Neural progenitor cell (in vitro differentiated cells): ENCODE measurements at places on chromosomes 7 and 10.

DNA sequence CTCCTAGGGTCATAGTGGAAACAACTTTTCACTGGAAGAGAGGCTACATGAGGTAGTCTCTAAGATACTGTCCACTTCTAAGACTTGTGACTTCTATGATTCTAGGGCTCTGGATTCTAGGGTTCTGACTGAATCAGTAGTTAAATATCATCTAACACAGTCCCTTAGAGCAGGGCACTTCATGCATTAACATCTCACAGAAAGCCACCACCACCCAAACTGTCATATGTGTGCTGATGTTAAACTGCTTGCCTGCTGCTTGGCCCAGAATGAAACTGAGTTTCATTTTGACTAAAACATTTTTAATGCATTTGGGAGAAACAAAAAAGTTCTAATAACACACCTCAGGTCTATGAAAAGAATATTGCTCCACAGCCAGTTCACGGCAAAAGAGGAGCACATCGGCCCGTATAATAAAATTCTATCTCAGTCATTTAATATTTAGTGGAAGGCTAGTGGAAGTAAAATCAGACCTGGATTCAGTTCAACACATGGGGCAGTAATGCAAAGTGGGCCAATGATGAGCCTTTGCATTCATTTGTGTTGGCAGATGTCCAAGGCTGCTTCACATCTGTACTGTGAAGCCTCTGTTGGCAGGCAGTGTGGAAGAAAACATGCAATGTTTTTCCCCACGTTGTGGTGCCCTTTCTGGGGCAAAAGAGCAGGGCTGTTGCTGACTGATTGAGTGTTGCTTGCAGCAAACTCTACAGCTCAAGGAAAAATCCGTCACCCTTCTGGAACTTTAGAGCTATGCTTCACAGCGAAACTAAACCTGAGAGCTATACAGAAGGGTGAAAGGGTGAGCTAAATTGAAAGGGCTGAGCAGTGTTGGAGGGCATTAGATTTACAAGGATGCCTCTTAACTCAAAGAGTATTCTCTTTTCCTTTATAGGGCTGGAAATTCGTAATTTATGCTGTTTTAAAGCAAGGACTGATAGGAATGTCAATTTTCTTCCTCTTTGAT lies 33.5 kb upstream of the AUTS2 start:
- H3K27me3 ChIP-seq: no peaks in the 10 kb centered on the region
- H3K4me1 ChIP-seq: no peaks in the 10 kb centered on the region
- no peaks in the 10 kb centered on the region for H3K36me3 ChIP-seq
- DNase-seq: no peak
- H3K27ac ChIP-seq: no peak overlapping the region

GRCh38 chr7:41878309-41879295 lies 175.7 kb upstream of the INHBA start:
- no peaks in the 10 kb centered on the region for H3K4me1 ChIP-seq
- H3K36me3 ChIP-seq: no peaks in the 10 kb centered on the region
- H3K27me3 ChIP-seq: no peaks in the 10 kb centered on the region
- no peak overlapping the region for H3K4me3 ChIP-seq
- no peak for DNase-seq
- no peak overlapping the region for H3K27ac ChIP-seq

- no peaks in the 10 kb centered on the region for H3K36me3 ChIP-seq
- no peak overlapping the region for H3K4me3 ChIP-seq
- H3K27me3 ChIP-seq: no peaks in the 10 kb centered on the region
- H3K27ac ChIP-seq: no peak overlapping the region
Measured at GRCh38 chr7:112581529-112581928, 100.7 kb downstream of the LSMEM1 start.

DNA sequence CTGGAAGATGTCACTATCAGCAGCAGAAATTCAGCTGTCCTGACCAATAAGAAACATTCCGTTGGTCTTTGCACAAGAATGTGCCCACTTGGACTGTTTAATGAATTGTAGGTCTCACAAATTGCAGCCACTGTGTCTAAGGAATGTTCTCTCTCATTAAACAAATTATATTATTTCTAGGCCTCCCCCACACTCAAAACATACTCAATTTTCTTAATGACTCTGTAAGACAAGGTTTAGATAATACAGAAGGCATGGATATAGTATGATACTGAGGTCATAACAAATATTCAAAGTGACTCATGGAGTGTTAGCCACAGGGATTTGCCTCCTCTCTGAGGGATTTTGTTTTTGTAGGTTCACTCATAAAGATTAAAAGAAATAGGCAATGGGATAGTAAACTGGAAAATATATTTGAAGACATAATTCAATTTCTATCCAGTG lies 197.5 kb downstream of the PTN start:
- H3K27me3 ChIP-seq: no peaks in the 10 kb centered on the region
- no peaks in the 10 kb centered on the region for H3K36me3 ChIP-seq
- no peak overlapping the region for H3K27ac ChIP-seq
- DNase-seq: no peak
- no peak overlapping the region for H3K4me3 ChIP-seq

GRCh38 chr7:24548390-24548789 lies 24.9 kb upstream of the PALS2 start:
- H3K36me3 ChIP-seq: no peaks in the 10 kb centered on the region
- DNase-seq: no peak

DNA sequence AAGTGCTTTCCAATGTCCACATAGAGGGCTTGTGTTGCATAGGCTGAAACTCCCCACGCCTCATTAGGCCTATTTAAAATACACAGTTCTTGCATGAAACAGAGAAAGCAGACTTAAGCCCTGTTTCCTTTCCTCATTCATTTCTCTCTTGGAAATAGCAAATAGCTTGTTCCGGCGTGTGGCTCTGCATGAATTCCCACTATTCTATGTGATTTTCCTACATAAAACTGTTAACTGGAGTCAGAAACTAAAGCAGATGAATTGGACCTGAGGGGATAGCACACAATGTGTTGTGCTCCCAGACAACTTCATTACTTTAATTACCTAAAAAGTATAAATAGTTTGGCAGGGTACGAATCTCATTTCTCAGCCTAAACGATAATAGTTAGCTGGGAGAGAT lies 981.5 kb downstream of the SORCS1 start:
- H3K4me1 ChIP-seq: no peaks in the 10 kb centered on the region
- H3K36me3 ChIP-seq: no peaks in the 10 kb centered on the region
- H3K4me3 ChIP-seq: no peak overlapping the region
- no peak for DNase-seq

DNA sequence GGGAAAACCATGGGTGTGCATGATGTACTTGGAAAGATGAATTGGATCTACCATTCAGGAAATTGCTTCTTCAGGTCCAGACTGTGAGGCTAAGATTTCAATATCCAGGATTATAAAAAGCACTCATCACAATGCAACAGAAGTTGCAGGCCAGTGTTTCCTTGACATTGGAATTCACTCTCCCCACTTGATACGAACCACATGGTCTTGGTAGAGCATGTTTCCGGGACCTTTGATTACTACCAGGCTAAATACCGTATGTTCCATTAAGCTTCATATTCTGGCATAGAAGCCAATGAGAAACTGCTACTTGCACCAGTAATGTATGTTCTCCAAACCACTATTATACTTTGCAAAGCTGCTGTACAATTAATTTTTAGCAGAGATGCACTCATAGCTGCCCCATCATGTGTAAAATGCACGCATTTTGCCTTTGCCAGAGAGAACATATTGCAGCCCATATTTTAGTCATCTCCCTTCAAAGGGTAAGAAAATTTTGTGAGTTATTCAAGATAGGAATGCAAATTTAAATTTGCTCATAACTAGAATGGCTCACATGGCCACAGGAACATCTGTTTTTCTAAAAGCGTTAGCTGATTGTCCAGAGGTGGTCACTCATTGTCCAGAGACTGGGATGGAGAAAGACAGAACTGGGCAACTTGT lies 8.1 kb downstream of the FRMD4A start:
- no peaks in the 10 kb centered on the region for H3K36me3 ChIP-seq
- no peaks in the 10 kb centered on the region for H3K4me1 ChIP-seq
- no peak overlapping the region for H3K4me3 ChIP-seq
- H3K27me3 ChIP-seq: no peaks in the 10 kb centered on the region
- no peak overlapping the region for H3K27ac ChIP-seq

GRCh38 chr7:132941428-132941827 lies 140.5 kb downstream of the CHCHD3 start:
- H3K4me3 ChIP-seq: no peak overlapping the region
- peaks cover 37% of the 10 kb centered on the region for H3K4me1 ChIP-seq
- H3K36me3 ChIP-seq: no peaks in the 10 kb centered on the region

DNA sequence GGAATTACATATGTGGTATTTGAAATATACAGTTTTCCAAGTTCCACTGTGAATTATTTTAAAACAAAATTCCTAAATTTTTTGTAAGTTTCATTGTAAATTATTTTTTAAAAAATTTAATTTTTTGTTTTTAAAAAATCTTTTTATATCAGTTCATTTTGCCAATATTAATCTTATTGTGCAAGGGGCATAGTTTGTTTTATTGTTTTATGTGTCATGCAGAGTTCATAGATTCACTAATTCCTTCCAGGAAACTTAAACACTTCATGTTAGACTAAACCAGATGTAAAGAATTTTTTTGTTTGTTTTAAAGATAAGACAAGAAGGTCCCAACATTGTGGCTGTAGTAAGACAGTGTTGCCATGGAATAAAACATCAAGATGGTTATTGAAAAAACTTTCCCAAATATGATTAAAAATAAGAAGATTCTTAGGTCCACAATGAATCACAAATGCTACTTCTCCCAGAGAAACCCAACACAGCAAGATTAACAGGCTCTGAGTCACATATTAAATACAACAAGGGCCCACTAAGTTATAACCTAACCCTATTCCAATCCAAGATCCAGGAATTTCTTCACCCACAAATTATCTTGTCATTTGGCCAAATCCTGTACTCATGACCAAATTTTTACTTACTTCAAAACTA lies 464.7 kb upstream of the IGFBP3 start:
- no peak overlapping the region for H3K27ac ChIP-seq
- no peaks in the 10 kb centered on the region for H3K27me3 ChIP-seq
- no peak for DNase-seq
- no peak overlapping the region for H3K4me3 ChIP-seq
- no peaks in the 10 kb centered on the region for H3K4me1 ChIP-seq

DNA sequence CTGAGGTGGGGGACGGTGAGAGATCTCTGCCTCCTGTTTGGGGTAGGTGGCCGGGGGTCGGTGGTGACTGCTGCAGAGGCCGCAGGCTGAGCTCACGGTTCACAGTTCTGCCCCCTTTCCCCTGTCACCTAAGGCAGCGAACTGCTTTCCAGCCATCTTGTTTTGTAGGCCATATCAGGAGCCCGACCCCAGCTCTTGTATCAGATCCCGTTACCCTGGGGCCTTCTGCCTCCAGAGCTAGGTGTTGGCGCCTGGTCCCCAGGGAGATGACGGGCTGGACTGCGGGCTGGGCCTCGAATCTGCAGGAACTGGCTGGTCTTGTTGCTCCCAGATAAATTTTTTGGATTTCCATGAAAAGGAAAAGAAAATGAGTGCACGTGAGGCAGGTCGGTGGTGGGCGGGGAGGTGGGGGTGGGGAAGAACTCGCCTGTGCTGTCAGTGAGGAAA lies 183.0 kb downstream of the DNAJB6 start:
- no peaks in the 10 kb centered on the region for H3K4me1 ChIP-seq
- DNase-seq: no peak
- H3K4me3 ChIP-seq: no peak overlapping the region
- no peaks in the 10 kb centered on the region for H3K36me3 ChIP-seq
- no peaks in the 10 kb centered on the region for H3K27me3 ChIP-seq
- H3K27ac ChIP-seq: no peak overlapping the region

GRCh38 chr10:79983286-79983909 lies 34.5 kb upstream of the SFTPD start:
- H3K4me3 ChIP-seq: no peak overlapping the region
- no peak overlapping the region for H3K27ac ChIP-seq
- H3K4me1 ChIP-seq: peaks cover 3% of the 10 kb centered on the region
- H3K36me3 ChIP-seq: no peaks in the 10 kb centered on the region

- no peaks in the 10 kb centered on the region for H3K36me3 ChIP-seq
- H3K4me1 ChIP-seq: no peaks in the 10 kb centered on the region
- no peak for DNase-seq
- no peak overlapping the region for H3K4me3 ChIP-seq
- H3K27ac ChIP-seq: no peak overlapping the region
Measured at GRCh38 chr10:79601939-79602338, 8.8 kb upstream of the SFTPA1 start.

- no peak for DNase-seq
- no peak overlapping the region for H3K27ac ChIP-seq
- no peaks in the 10 kb centered on the region for H3K27me3 ChIP-seq
- no peaks in the 10 kb centered on the region for H3K4me1 ChIP-seq
- H3K36me3 ChIP-seq: no peaks in the 10 kb centered on the region
Measured at GRCh38 chr7:116940689-116941370, 12.5 kb upstream of the ST7 start.

DNA sequence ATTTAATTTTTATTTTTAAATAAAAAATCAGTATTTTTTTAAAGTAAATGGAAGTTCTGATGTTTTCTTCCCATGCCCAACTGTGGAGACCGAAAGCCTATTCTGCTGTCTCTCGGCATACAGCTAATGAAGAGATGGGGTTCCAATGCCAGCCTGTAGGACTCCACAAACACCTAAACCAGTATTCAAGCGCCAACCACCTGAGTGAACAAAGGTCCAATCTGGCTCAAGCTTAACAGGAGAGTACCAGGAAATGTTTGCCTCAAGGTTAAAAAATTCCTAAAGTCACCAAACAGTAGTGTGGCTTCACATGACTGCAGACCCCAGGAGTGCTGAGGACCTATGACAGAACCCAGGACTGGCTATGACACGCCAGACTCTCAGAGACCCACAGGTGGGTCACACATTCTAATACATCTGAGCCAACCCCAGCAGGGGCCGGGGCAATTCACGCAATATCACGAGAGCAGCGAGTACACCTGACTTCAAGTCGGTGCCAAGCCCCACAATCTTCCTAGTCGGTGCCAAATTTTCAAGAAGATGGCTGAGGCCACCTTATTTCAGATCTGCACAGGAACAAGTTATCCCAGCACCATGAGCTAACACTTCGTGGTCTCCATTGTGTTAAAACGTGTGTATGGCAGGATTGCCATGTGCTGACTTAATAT lies 31.6 kb downstream of the KIAA1549 start:
- H3K4me1 ChIP-seq: peaks cover 9% of the 10 kb centered on the region
- no peaks in the 10 kb centered on the region for H3K27me3 ChIP-seq
- no peak overlapping the region for H3K27ac ChIP-seq

- peak overlapping the region; percentile 24 for H3K4me3 ChIP-seq
- DNase-seq: no peak
- H3K27me3 ChIP-seq: no peaks in the 10 kb centered on the region
- no peaks in the 10 kb centered on the region for H3K36me3 ChIP-seq
- H3K4me1 ChIP-seq: peaks cover 22% of the 10 kb centered on the region
- H3K27ac ChIP-seq: no peak overlapping the region
Measured at GRCh38 chr7:101133621-101134398, 6.9 kb downstream of the SERPINE1 start.
